Liver (tissue), 10 donors: ENCODE measurements at places on chromosomes 2 and 18. TPM values are rescaled to one million over a fixed set of nuclear protein-coding genes. Genes with fewer than 3 reads are reported as not detected.
A peak's percentile ranks its signal among the peaks of the same experiment; 100 is the strongest.

DNA sequence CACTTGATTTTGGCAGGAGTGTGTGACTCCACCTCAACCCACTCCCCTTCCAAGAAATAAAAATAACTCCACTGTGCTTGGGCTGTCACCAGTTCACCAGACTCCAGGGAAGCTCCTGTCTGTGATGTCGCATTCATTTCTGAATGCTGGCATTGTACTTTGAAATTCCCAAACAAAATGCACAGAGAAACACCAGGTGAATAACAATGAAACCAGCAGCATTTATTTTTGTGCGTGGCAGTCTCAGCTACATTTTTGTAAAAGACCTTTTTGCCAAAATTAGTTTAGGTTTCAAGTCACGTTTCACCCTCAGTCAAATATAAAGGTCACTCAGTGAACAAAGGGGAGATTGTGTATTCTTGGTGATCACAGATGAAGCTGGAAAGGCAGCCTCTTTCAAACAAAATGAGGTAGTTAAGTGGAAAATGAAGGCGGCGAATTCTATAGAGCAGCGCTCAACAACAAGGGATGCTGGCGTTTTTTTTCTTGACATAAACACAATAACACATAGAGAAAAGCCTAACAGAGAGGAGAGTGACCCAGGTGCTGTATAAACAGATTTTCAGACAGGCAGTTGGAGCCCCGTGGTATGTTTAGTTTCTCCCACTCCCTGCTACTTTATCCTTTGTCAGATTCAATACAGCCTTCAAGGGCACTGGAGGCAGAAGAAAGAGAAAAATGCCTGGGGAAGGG, 210.3 kb upstream of the GCFC2 start:
- no peak for DNase-seq

- no peak for DNase-seq
Measured at GRCh38 chr2:235116885-235117492, 165.2 kb downstream of the SH3BP4 start.

DNA sequence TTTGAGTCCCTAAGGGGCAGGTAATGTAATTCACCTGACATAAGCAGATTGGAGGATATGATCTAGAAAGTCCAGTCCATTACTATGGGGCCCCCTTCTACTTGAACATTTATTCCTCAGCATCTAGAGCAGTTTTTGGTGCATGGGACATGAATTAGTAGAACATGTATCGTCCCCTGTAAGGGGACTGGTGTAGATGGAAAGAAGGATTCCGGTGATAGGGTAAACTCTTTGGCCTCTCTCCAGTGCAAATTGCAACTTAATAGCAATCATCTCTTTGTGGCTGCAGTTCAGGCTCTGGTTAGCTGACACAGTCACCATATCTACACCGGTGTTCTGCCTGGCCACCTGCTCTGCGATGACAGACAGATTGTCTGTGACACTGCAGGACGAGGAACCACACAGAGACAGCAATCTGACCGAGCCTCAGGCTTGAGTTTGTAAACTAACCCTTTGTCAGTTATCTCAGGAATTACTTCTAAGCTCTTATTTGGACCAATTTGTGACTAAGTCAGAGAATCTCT, 6.4 kb upstream of the SLC8A1 start:
- DNase-seq: no peak

GRCh38 chr2:201139836-201140604, 24.1 kb downstream of the CFLAR start:
- DNase-seq: peak; percentile 23

DNA sequence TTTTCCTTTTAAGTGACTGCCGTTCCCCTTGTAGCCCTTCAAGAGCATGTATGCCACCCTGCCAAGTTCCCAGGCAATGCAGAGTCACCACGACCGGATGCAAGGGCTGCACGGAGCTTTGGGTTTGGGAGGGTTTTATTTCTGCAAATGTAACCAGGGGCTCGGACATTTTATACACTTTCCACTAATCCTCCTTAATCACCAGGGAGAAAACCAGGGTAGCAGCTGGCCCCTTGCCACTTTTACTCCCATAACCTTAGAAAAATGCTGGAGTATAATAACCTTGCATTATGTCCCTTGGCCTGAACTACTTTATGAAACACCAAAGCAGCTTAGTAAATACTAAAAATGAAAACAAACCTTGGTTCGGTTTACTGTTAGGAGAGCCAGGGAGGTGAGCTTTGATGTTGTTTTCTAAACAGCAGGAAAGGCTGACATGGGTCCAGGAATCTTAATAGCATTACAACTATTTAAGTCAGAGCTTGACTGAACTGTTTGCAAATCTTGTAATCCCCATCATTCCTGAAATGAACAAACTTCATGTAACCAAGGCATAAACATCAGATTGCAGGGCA, 152.8 kb upstream of the RIOK3 start:
- DNase-seq: no peak

DNA sequence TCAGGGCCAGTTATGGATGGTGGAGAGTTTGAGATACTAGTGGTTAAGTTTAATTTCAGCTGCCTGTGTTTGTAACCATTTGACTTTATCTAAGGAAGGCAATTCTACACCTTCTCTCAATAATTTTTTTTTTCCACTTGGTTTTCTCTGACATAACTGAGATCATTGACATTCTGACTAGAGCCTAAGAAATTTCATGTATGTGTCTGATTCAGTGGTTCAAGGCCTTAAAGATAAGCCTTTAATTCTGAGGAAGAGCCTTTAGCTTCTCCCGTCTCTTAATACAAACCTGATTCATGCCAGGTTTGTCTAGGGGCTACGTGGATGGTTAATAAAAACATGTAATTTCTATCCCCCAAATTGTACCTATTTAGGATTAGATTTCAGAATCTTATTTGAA, 971.4 kb downstream of the DPP10 start:
- DNase-seq: no peak

DNA sequence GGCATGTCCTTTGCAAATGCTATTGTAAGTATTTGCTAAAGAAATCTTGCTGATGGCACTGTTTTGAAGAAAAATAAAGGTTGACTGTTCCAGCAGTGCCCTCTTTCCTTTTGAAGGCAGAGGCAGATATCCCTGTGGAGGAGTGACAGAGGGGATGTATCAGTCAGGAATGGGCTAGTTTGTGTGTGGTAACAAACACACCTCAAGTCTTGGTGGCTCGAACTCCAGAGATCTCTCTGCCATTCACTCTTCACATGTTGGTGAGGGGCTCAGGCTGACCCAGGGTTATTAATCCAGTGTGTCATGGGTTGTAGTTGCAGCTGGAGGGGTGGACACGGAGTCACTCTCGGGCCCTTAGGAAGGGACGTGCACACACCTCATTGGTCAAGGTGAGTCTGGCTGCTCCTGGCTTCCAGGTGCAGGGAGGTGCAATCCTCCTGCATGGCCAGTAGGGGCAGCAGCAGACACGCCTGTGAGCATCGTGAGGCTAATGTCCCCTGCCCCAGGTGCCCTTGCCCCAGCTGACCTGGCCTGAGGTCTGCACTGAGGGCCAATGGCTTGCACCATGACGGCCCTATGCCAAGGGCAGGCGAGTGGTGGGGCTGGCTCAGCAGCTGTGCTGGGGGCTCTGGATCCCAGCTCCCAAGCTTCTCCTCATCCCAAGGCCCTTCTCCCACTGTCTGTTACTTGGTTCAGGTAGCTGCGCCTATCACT, 146.5 kb downstream of the ASB1 start:
- no peak for DNase-seq

DNA sequence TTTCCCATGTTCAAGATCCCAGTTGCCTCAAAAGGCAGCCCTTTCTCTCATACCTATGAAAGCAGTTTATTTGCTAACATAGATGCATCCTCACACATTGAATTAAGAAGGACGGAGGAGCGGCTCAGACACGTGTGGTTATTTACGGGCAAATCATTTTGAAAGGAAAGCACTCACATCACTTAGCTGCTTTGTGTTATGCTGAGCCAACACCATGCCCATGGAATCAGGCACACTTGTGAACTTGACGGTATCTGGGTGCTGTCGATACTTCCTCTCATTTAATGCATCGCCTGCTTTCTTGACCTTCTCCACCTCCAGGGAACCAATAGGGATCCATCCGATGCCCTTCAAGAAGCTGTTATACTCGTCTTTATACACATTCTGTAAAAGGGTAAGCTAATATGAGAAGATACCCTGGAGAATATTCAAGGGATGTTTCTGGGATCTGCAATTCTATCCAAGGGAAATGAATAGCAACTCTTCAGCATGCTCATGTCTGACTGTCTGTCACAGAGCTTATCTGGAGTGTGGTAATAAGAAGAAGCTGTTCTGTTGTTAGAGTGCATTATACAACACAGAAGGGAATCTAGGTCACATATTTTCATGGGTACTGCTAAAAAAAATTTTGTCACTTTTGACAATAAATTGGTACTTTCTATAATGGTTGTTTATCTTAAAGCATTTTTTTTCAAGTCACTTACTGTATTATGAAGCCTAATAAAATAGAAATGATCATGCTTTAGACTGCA, 63.3 kb downstream of the NEB start:
- no peak for DNase-seq

- DNase-seq: no peak
Measured at GRCh38 chr2:108629417-108629816, 89.9 kb upstream of the RANBP2 start.

GRCh38 chr2:151691631-151692030, 42.6 kb downstream of the NEB start:
- DNase-seq: no peak

GRCh38 chr18:28359176-28359575, 182.2 kb upstream of the CDH2 start:
- no peak for DNase-seq

DNA sequence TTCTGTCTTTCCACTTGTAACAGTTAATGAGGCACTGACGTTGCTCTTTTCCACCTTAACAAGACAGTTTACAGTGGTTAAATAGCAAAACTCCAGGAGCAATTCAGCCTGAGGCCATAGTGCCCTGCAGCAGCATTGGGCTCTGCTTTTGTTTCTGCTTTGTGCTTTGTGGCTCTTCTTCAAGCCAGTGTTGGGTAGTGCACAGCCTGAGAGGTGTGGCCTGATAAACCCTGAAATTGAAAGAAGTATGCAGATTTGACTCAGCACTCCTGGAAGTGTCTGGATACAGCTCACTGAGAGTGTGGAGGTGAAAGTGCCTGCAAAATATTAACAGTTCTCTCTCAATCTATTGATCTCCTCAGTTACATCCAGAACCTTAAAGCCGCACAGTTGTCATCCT, 63.0 kb downstream of the STK25 start:
- no peak for DNase-seq

- no peak for DNase-seq
Measured at GRCh38 chr2:120438301-120439066, 92.5 kb downstream of the INHBB start.

- no peak for DNase-seq
Measured at GRCh38 chr2:86464652-86465051, 23.5 kb downstream of the KDM3A start.

DNA sequence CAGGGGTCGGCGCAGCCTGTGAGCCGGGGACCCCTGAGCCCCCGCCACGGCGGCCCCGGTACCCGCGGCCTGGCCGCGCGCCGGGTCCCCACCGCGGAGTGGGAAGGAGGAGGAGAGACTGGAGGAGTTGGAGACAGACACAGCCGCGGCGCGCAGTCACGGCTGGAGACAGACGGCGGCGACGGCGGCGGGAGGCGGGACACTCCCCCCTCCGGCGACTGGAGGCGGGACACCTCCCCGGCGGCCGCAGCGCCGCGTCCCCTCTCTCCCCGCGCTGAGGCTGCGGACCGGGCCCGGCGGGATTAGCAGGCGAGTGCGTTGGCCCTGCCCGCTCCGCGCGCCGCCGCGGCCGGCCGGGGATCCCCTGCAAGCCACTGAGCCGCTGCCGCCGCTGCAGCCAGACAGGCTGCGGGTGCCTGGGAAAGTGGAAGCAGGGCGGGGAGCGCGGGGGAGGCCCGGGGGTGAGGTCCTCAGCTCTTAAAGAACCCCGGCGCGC, 1.0 kb upstream of the LDLRAD4 start:
- peak; percentile 61 for DNase-seq

DNA sequence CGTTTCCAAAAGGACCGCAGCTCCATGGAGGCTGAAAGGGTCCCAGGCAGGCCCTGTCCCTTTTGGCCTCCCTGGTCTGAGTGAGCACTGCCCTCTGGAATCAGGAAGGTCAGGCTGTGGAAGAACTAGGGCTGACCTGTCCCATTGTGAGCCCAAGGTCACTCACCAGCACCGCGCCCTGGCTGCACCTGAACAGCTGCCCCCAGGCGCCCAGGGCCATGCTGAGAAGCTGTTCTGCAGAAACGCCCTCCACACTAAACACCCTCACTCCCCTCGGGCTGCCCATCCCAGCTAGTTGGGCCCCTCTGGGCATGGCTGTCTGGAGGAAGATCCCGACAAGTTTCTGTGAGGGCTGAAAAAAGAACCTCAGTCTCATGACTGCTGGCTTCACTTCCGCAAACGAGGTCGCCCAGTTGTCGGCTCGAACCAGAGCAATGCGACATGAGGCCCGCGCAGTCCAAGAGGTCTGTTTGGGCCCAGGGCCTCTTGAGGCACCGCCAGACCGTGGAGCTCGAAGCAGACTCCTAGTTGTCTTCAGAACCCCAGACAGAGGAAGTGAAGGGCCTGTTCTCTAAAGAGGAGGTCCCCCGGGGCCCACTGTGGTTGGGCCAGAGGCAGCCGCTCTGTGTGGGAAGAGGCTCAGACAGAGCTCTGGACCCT, 64.4 kb downstream of the INPP5D start:
- DNase-seq: no peak

DNA sequence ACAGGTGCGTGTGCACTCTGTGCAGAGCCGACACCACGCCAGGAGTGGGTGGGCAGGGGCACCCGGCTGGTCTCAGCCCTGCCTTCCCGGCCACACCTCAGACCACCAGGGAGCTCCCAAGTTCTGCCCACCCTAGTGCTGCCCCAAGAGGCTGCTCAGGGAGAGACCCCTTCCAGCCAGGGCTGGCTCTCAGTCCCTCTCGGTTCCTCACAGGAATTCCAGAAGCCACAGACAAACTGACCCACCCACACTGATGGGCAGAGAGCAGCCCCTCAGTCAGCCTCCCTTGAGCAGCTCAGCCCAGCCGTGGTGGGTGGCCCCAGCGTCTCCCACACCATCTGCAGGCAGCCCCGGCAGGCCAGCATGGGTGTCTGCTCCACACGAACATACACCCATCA, 33.8 kb downstream of the GPC1 start:
- no peak for DNase-seq

GRCh38 chr2:144097440-144098225, 422.3 kb downstream of the ZEB2 start:
- DNase-seq: no peak

DNA sequence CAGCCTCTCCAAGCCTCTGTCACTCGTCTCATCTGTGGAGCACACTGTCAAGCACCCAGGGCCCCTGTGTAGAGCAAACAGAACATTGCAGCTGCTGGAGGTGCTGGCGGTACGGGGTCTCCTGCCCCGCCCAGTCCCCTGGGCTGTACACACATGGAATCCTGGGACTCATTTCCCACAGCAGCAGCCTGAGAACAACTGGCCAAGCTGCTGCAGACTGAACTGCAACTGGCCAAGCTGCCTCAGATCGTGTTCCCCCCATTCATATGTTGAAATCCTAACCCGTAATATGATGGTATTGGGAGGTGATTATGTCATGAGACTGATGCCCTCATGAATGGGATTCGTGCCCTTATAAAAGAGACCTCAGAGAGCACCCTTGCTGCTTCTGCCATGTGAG, 130.5 kb downstream of the NCK2 start:
- no peak for DNase-seq

CRYBA2 gene
- polyA plus RNA-seq: not detected

COL4A3 gene
- polyA plus RNA-seq: 0.24 TPM

RBMS1 gene
- 13.9 TPM for polyA plus RNA-seq

ICA1L gene
- 0.15 TPM for polyA plus RNA-seq

DARS1 gene
- 37.7 TPM for polyA plus RNA-seq

ESPNL gene
- 0.08 TPM for polyA plus RNA-seq

INPP5D gene
- polyA plus RNA-seq: 2.9 TPM

GAL3ST2 gene
- polyA plus RNA-seq: not detected

POTEI gene
- polyA plus RNA-seq: not detected
